WTC11 (cell line): ENCODE measurements at places on chromosomes 2 and 18.

GRCh38 chr18:54750350-54750749 lies 77.9 kb upstream of the RAB27B start:
- H3K27me3 ChIP-seq = no peaks in the 10 kb centered on the region
- no peaks in the 10 kb centered on the region for H3K36me3 ChIP-seq
- H3K4me1 ChIP-seq = no peaks in the 10 kb centered on the region
- no peak for DNase-seq
- no peak overlapping the region for H3K27ac ChIP-seq

GRCh38 chr2:36322108-36322507 lies 33.5 kb upstream of the CRIM1 start:
- no peaks in the 10 kb centered on the region for H3K4me1 ChIP-seq
- H3K27ac ChIP-seq = no peak overlapping the region
- H3K36me3 ChIP-seq = peaks cover 27% of the 10 kb centered on the region
- H3K27me3 ChIP-seq = no peaks in the 10 kb centered on the region

GRCh38 chr18:37299471-37300304 lies 265.9 kb downstream of the CELF4 start:
- no peak overlapping the region for H3K4me3 ChIP-seq
- no peak for DNase-seq

GRCh38 chr2:8445580-8445979 lies 236.3 kb upstream of the ID2 start:
- H3K27ac ChIP-seq = no peak overlapping the region; the same call in 1 of the 2 replicates
- H3K4me1 ChIP-seq = peaks cover 24% of the 10 kb centered on the region
- H3K4me3 ChIP-seq = no peak overlapping the region
- DNase-seq = no peak
- no peaks in the 10 kb centered on the region for H3K36me3 ChIP-seq
